NCI-H1436 (cell line): ENCODE measurements at places on chromosomes 5 and 9.

GRCh38 chr9:81678088-81678487 lies 11.3 kb downstream of the TLE1 start:
- no peak for DNase-seq

GRCh38 chr5:179572386-179572785 lies 22.0 kb downstream of the RUFY1 start:
- no peak for DNase-seq

DNA sequence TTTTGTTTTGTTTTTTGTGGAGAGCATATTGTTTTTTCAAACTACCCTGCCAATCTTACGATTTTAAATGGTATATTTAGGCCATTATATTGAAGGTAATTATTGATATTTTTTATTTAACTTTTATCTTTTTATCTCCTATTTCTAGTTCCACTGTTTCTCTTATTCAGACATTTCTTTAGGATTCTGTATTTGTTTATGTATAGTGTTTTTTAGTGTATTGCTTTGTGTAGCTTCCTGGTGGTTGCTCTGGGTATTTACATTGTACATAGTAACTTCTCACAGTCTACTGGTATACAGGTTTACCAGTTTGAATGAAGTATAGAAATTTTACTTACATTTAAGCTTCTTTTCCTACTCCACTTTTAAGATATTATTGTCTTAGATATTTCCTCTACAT lies 63.2 kb downstream of the ERCC6L2 start:
- no peak for DNase-seq

- DNase-seq, result no peak
These were observed 184.1 kb downstream of the PDE4D start for GRCh38 chr5:59709346-59709821.

DNA sequence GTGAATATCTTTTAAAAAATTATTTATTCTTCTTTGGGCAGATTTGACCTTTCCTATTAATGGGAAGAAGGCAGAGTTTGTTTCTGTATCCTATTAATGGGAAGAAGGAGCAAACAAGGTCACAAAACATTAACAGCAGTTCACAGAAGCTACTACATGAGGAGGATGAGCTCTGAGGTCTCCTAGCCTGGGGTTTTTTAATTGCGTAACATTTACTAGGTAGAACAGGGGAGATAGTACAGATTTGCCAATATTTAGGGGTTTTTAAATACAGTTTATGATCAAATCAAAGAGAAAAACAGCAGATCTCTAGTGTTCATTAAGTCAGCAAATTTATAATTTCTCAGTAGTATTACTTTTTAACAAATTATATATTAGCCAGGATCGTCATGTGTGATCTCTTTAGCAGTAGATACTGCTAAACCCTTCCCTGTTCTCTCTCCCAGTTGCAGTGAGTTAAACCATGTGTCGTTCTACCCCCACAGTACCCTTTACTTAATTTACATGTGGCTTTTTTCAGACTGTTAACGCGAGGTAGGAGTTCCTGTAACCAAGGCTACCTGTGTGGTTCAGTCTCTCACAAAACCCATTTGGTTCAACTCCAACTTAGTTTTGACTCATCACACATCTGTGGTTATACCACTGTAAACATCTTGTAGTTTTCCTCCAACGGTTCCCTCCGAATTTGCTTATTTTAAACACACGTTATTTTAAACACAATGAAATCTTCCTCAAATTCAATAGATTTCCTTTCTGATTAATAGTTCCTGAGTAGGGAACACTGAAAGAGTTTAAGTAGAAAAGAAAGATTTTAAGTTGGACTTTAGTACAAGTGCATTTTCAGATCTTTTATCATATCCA lies 13.3 kb downstream of the SLC25A46 start:
- no peak for DNase-seq

DNA sequence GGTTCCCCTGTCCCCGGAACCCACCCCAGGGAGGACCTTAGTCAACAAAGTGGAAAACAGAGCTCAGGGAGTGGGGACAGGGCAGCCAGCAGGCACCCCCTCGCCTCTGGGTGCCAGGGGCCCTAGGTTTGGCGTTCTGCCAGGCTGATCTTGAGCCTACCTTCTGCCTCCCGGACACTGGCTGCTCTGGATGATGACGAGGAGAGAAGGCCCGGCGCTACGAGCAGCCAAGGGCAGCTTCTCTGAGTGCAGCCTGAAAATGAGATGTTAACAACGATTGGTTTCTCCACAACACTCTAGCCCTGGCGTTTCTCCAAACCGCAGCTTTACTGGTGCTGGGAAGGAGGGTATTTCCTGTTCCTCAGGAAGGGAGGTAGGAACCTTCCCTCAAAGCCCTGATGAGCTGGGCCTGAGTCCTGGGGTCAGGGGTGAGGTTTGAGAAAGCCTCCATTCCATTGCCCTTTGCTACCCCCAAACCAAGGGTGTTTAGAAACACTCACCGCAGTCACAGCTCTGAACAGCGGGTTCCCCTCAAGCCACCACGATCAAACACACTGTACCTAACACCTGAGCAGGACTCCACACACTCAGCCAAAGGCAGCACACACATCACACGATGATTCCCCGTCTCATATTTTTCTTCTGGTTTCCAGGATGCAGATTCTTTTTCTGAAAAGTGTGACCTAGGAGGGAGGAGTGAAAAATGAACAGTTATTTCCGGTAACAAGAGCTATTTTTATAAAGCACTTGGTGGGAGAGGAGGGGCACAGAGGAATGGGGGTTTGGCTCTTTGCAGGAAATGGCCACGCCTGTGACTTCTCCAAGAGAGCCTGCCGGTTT lies at the start of gene STING1:
Gene STING1, minus strand, starts transcription at position 709 of the 840 bp plus-strand sequence. CDS start 1,054 bp downstream, outside the sequence.
- DNase-seq, result peak; percentile 79

DNA sequence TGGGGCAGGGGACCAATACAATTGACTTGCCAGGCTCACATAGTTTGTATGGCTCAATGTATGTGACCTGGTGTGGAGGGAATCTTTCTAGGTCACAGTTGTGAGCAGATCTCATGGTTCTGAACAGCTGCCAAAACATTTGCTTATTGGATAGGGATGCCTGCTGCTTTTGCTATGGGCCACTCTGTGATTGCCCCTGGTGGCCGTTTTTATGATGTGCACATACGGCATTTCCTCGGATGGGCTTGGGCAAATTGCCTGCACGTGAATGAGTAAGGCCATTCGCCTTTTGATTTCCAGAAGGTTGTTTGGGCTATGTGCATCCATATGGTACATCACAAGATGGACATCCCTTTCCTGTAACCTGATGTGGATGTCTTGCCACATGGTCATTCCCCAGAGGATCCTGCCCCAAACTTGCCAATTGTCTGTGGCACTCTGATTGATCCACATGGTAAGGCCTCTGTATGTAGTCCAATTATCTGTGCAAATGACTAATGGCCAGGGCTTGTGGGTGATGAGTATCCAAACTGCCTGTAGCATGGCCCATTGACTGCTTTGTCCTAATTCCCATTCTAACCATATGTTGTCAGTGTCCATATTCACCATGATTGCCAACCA lies 10.7 kb upstream of the SLC22A4 start:
- no peak for DNase-seq
